ENCODE measurements at places on chromosomes 6 and 20.

- peak; percentile 15 for DNase-seq
These were observed 33.9 kb downstream of the TXLNB start for GRCh38 chr6:139257821-139258398.

DNA sequence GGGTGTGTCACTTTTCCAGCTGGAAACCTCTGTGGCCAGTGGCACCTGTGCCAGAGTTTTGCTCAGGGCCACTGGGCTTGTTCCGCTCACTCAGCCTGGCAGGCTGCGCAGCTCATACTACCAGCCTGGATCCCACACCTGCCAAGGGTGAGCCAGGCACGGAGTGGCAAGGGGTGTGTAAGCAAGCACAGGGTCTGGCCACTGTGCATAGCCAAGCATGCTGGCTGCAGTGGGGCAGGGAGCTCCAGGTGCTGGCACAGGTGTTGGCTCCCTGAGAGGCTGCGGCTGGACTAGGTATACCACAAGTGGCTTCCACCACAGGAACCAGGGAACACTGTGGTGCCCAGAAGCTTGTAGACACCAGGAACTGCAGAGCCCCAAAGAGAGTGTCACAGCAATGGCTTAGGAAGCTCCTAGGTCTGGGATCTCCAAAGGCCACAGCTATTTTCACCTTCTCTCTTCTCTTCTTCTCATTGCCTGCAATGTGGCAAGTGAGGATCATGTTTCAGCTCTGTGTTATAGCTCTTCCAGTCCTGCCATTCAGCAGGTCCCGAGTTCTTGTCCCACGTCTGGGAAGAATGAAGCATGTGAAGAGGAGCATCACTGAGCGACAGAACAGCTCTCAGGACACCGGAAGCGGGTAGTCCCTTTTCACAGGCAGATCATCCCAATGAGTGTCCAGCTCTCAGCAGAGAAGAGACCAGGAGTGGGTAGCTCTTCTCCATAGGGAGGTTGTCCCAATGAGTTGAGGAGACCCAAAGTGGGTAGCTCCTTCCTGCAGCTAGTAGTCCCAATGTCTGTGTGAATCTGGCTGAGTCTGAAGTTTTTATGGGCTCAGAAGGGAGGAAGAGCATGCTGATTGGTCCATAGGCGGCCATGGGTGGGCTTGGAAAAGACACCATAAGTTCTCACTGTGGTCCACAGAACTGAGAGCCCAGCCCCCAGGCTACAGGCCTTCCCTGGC lies 41.3 kb downstream of the WASF1 start:
- DNase-seq: no peak

- no peak for DNase-seq
These were observed 1170.0 kb upstream of the CITED2 start for GRCh38 chr6:140544431-140544830.

GRCh38 chr20:48064929-48065328 lies 279.6 kb upstream of the SULF2 start:
- no peak for DNase-seq

DNA sequence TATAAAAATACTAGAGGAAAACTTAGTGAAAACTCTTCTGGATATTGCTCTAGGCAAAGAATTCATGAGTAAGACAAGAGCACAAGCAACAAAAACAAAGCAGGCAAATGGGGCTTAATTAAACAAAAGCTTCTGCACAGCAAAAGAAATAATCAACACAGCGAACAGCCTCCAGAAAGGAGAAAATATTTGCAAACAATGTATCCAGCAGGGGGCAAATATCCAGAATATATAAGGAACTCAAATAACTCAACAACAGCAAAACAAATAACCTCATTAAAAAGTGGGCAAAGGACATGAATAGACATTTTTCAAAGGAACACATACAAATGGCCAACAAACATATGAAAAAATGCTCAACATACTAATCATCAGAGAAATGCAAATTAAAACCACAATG lies 17.1 kb upstream of the HECA start:
- no peak for DNase-seq

DNA sequence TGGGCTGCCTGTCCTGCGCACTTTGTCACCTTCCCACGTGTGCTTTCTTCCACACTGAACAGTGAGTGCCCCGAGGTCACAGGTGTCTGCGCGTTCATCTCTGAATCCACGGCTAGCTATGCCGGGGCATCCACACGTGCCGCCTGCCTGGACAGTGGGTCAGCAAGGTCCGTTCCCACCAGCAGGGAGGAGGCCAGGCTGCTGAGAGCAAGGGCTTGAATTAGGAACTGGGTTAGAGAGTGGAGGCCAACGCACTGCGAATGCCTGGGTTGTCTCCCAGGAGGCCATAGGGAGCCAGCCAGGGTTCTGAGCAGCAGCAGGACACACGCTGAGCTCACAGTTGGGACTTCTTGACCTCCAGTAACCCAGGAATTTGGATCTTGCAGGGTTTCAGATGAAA lies 248.1 kb downstream of the TAF4 start:
- no peak for DNase-seq
